ENCODE measurements at places on chromosomes 2 and 18.

DNA sequence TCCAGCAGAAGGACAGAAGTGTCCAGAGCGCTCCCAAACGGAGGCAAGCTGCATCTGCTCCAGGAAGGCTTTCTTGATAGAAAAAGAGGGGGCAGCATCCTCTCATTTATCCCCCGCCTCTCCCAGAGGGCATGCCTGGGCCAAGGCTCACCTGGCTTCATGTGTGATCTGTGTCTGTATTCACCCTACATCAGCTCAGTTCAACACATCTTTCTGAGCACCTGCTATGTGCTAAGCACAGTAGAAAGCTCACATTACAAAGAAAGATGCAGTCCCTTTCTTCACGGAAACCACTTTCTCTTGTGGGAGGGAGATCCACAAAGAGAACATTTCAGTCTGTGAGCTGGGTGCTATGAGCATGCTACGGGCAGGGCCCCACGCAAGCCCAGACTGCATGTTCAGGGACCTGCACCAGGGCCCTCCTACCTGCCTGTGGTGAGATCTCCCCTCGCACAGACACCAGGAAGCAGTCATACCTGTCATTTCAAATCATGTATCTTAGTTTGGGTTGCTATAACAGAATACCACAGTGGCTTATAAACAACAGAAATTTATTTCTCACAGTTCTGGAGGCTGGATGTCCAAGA is 90.7 kb downstream of the PDCL3 start:
- no peak for DNase-seq

- DNase-seq = no peak
Observed at GRCh38 chr2:59690849-59691248, 862.6 kb downstream of the BCL11A start.

DNA sequence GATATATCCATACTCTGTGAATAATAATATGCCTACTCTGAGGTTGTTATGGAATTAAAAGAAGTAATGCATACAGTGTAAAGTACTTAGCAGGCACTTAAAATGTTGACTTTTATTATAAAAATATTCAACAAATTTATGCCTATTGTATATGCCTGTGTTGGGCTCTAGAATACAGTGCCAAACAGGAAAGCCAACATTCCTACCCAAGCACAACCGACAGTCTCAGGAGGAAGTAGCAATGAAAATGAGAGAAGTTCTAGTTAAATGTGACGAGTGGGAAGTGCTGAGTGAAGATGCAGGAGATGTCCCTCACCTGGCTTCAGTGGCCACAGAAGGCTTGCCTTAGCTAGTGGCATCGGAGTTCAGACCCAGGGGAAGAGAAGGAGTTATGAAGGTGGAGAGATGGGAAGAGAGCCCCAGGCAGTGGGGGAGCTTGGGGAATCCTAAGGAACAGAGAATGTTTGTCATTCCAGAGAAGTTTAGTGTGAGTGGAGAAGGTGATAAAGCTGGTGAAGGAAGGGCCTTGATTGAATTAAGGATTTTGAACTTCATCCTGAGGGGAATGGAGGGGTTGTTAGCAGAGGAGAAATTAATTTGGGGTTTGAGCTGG is 105.4 kb upstream of the CNGA3 start:
- DNase-seq = no peak

- no peak for DNase-seq
Observed at GRCh38 chr18:63070767-63071502, 248.6 kb downstream of the BCL2 start.

DNA sequence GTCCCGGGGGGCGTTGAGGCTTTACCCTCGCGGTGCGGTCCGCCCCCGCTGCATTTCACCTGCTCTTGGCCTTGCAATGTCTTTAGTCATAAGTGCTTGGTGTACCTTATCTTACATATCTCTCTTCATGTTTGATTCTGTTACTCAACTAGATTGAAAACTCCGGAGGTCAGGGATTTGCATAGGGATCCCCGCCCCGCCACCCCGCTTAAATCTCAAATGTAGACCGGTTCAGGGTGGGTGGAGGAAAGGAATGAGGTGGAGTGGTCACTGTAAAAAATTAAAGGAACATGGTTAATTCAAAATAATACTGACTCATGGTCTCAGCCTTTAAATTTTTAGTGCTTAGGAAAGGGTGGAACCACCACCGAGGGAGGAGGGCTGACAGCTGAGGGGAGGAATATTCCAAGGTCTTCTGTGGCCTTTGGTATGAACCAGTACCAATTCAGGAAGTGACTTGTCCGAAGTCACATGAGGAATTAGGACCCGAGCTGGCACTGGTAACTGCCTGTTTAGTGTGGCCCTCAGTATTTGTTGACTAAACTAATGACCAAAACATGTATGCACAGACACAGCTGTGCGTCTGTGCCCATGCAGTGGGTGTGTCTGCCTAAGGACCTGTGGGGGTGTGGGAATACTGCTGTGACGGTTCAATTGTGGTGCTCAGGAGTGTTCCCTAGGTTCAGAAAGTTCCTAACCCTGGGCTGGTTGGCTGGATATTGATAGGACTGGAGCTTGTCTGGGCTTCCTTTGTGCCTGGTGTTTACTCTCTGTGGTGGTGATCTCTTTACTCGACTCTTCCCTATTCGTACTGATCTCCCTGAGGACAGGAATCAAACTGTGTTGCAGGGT is 1.0 kb downstream of the PLEKHB2 start:
- DNase-seq = no peak

GRCh38 chr18:6331872-6332271 is 82.8 kb downstream of the L3MBTL4 start:
- no peak for DNase-seq

DNA sequence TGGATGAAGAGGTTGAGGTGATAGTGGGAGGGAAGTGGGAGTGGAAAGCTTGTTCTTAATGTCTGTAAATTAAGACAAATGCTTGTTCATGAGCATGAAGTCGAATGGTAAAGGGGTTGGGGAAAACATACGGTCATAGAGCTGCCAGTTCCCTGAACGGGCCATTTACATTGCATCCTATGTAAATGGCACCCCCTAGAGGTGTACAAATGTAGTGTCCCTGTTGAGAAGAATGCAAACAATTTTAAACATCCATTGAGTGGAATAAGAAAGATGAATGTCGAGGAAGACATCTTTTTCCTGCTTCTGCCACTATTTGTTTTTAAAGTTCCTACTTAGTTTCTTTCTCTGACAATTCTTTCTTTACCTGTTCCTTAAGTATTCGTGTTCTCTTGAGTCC is 155.7 kb downstream of the RDH14 start:
- no peak for DNase-seq

DNA sequence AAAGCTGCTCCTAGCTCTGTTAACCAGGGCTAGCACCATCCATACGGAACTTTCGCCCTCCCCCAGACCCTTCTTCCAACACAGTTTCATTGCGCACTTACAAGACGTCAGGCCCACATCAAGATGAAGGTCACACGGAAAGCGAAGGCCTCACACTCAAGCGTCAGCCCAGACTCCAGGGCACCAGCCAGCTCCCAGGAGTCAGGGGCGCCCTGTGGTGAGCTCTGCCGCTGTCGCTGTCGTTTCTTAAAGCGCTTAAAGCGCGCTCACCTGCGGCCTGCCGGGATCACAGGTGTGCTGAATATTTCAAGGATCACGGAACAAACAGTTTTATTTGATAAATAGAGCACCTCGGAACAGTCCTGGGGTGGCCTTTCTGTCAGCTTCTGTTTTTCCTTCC is 163.1 kb downstream of the CDH20 start:
- no peak for DNase-seq

- DNase-seq = no peak
Observed at GRCh38 chr2:143954186-143954585, 565.7 kb downstream of the ZEB2 start.

GRCh38 chr2:25617948-25618646 is 55.3 kb downstream of the DTNB start:
- DNase-seq = no peak

- DNase-seq = no peak
Observed at GRCh38 chr18:75201282-75202270, 7.4 kb downstream of the PTGR3 start.

DNA sequence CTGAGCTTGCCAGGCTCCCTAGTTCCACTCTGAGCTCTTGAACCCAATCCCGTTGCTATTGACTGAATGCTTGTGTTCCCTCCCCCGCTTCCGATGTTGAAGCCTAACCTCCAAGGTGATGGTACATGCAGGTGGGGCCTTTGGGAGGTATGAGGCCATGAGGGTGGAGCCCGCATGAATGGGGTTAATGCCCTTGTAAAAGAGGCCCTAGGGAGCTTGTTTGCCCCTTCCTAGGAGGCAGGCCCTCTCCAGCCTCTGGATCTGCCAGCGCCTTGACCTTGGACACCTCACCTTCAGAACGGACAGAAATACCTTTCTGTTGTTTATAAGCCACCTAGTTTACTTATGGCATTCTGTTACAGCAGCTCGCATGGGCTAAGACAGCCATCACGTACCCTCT is 71.6 kb downstream of the TFCP2L1 start:
- DNase-seq = no peak

DNA sequence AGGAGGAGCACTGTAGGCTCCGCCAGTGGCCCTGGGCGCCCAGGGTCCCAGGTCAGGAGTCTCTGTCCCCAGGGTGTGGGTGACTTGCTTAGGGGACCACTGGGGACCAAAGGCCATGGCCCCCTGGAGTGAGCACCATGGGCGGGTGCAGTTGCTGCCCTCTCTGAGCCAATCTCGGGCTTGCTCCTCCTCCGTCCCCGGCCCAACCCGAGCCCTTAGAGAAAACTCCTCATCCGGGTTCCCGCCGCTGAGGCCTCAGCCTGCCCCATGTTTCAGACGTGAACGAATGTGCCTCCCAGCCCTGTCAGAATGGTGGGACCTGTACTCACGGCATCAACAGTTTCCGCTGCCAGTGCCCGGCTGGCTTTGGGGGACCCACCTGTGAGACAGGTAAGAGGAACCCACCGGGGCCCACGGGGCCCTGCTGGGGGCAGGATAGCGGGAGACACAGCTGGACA is 38.6 kb downstream of the SNED1 start:
- no peak for DNase-seq

DNA sequence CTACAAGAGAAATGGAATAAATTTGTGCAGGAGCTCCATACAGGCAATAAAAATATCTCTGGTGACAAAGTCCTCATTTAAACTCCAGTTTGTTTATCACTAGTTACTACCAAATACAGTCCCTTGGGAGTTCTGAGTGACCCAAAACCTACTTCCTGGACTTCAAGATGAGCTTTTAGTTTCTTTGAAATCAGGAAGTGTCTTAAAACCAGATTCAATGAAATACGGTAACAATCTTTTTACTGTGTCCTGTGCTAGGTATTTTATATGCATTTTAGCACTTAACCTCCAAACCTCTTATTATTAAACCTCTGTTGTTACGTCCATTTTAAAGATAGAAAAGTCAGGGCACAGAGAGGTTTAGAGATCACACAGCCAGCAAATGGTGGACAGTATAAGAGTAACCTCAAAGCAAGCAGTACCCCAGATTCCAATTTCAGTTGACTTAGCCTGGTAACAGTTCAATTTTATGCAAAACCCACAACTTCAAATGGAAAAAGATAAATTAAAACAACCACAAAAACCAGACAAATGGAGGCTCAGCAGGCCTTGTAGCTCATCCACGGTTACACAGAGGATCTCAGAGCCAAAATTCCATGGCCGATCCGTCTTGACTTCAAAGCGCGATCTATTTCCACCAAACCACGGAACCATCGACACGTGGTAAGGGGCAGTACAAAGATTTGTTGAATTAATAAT is 1.3 kb upstream of the KCMF1 start:
- DNase-seq = no peak

DNA sequence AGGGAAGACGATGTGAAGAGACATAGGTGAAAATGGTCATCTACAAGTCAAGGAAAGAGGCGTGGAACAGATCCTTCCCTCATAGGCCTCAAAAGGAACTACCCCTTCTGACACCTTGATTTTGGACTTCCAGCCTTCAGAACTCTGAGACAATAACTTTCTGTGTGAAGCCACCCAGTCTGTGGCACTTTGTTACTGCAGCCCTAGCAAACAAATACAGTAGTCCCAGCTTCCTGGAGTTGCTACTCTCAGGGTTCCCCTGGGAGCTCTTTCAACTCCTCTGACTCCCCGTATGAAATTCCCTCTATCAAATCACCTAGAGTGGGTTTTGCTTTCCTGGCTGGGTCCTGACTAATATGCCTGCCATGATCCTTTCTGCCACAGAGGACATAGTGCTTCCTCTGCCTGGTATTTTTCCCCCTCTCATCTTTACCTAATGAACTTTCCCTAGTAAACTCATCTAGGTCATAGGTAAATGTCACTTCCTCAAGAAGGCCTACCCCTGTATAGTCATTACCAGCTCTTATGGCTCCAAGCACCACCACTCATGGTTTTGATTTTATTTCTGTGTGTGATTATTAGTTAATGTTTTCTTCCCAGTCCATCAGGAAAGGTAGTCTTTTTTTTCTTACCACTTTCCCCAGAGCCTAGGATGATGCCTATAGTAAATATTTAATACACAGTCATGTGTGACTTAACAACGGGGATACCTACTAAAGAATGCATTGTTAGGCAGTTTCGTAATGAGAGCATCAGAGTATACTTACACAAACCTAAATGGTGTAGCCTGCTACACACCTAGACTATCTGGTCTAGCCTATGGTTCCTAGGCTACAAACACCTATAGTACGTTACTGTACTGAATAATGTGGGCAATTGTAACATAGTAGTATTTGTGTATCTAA is 111.5 kb upstream of the LGALSL start:
- DNase-seq = no peak

DNA sequence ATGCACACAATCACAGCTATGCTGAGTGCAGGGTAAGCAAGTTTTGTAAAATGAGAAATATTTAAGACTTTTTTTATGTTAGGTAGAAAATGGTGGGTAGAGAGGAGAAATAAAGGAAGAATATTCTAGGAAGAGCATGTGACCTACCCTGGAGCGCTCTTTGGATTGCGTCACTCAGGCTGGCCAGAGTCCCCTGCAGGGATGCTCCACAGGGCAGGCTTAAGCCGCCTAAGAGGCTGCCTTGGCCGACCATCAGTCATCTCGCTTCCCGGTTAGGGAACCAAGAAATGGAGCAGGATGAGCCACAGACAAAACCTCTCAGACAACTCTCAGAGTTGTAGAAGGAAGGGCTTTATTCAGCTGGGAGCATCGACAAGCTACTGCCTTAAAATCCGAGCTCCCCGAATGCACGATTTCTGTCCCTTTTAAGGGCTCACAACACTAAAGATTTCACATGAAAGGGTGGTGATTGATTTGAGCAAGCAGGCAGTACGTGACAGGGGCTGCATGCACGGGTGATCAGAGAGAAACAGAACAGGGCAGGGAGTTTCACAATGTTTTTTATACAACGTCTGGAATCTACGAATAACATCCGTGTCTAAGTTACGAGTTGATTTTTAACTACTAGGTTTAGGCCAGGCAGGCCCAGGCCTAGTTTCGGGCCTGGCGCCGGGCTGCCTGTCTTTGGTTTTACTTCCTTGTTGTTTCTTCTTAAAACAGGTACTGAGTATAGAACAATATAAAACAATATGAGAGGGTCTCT is 1072.0 kb downstream of the CBLN2 start:
- no peak for DNase-seq

DNA sequence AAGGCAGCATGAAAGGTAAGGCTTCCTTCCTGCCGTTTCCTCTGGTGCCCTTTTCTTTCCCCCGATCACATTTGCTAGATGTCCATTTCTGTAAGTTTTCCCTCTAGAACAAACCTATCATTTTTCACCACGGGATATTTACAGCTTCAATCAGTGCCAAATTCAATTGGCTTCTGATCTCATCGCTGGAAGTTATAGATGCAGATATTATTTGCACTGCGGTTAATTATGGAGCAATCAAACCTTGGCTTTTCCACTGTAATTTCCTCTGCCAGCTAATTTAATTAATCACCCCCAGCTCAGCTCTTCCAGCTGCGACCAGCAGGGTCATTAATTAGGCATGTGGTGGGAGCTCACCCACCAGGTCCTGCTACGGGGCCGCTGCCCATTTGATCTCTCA is 86.1 kb downstream of the GBX2 start:
- no peak for DNase-seq

All from WERI-Rb-1 (cell line).